ENCODE measurements at places on chromosomes 7 and 10. TPM values are rescaled to one million over a fixed set of nuclear protein-coding genes. Genes with fewer than 3 reads are reported as not detected.

GRCh38 chr10:60367431-60367830 is 22.2 kb downstream of the ANK3 start:
- DNase-seq = no peak
- no peak overlapping the region for H3K27ac ChIP-seq
- H3K4me3 ChIP-seq = no peak overlapping the region

- no peaks in the 10 kb centered on the region for H3K36me3 ChIP-seq
- no peak overlapping the region for H3K4me3 ChIP-seq
- no peak for DNase-seq
- H3K27me3 ChIP-seq = no peaks in the 10 kb centered on the region
- H3K27ac ChIP-seq = no peak overlapping the region
Observed at GRCh38 chr7:65798111-65799075, 74.5 kb upstream of the VKORC1L1 start.

GRCh38 chr10:84683550-84683949 is 355.2 kb downstream of the CCSER2 start:
- no peaks in the 10 kb centered on the region for H3K27me3 ChIP-seq
- no peak overlapping the region for H3K27ac ChIP-seq
- H3K36me3 ChIP-seq = no peaks in the 10 kb centered on the region
- no peak for DNase-seq
- no peak overlapping the region for H3K4me3 ChIP-seq

GRCh38 chr7:16644636-16645592 is 640 bp downstream of the ANKMY2 start:
- H3K4me1 ChIP-seq = peaks cover 16% of the 10 kb centered on the region
- no peaks in the 10 kb centered on the region for H3K27me3 ChIP-seq
- peak; percentile 84 for DNase-seq

Gene HYAL4
- not detected for total RNA-seq

Gene ANKRD2
- total RNA-seq = 0.98 TPM

- H3K27ac ChIP-seq = peak overlapping the region; percentile 99
- H3K4me1 ChIP-seq = peaks cover 37% of the 10 kb centered on the region
- H3K27me3 ChIP-seq = no peaks in the 10 kb centered on the region
- no peaks in the 10 kb centered on the region for H3K36me3 ChIP-seq
- no peak for DNase-seq
- H3K4me3 ChIP-seq = peak overlapping the region; percentile 100
Observed at GRCh38 chr7:27739301-27739908, 557 bp upstream of the TAX1BP1 start.

- H3K27me3 ChIP-seq = no peaks in the 10 kb centered on the region
- DNase-seq = no peak
- no peaks in the 10 kb centered on the region for H3K4me1 ChIP-seq
- no peak overlapping the region for H3K4me3 ChIP-seq
- no peaks in the 10 kb centered on the region for H3K36me3 ChIP-seq
Observed at GRCh38 chr7:113030489-113030888, 56.1 kb downstream of the GPR85 start.

DNA sequence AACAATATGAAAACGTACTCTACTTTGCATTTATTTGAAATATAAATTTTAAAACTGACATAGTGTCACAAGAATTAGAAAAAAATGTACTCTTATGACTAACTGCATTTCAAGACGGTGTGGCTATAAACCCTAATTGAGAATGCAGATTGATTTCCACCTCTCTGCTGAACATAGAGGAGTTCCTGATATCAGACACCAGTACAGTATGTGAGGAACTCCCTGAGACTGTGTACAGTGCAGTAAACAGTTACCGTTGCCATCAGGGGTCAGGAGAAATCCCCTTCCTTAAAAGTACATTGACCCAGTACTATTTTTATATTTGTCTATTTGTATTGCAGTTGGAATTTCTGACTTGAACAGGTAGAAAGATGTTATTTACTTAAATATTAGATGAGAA is 61.8 kb upstream of the DKK1 start:
- H3K4me3 ChIP-seq = no peak overlapping the region
- no peaks in the 10 kb centered on the region for H3K27me3 ChIP-seq
- no peak overlapping the region for H3K27ac ChIP-seq

GRCh38 chr7:20424500-20424899 is 93.8 kb downstream of the ITGB8 start:
- no peaks in the 10 kb centered on the region for H3K27me3 ChIP-seq
- no peak overlapping the region for H3K4me3 ChIP-seq
- H3K4me1 ChIP-seq = no peaks in the 10 kb centered on the region

DNA sequence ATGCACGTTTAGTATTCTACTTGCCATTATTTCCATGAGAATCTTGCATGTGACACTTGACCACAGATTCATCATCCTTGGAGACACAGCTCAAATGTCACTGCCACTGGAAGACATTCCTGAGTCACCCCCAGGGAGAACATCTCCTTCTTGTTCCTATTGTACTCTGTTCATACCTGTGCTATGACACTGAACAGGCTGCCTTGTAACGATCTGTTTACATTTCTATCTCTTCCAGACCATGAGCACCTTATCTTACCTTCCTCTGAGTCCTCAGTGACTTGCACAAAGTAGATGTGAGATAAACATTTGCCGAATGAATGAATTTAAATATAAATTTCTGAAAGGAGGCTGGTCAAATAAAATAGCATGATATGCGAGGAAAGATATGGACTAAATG is 331.9 kb upstream of the LRRN3 start:
- no peaks in the 10 kb centered on the region for H3K27me3 ChIP-seq
- no peak overlapping the region for H3K27ac ChIP-seq
- DNase-seq = no peak
- H3K4me3 ChIP-seq = no peak overlapping the region

- H3K27ac ChIP-seq = peak overlapping the region; percentile 89
- DNase-seq = no peak
- no peaks in the 10 kb centered on the region for H3K36me3 ChIP-seq
- H3K4me1 ChIP-seq = peaks cover 11% of the 10 kb centered on the region
- H3K4me3 ChIP-seq = peak overlapping the region; percentile 88
Observed at GRCh38 chr10:31320550-31321211, 1.7 kb downstream of the ZEB1 start.

DNA sequence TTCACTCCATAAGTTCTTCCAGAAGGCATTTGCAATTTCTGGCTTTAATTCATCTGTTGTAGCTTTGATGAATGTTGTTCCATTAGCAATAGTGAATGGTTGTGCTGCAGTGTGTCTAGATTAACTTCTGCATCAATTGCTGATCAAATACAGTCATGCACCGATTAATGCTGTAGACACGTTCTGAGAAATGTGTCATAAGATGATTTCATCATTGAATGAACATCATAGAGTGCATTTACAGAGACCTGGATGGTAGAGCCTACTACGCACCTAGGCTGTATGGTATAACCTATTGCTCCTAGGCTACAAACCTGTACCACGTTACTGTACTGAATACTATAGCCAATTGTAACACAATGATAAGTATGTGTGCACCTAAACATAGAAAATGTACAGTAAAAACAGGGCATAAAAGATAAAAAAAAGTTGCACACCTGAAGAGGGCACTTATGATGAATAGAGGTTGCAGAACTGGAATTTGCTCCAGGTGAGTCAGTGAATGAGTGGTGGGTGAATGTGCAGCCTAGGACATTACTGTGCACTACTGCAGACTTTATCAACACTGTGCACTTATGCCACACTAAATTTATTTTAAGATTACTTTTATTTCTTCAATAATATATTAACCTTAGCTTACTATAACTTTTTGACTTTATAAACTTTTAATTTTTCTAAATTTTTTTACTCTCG is 170.7 kb downstream of the HERPUD2 start:
- no peaks in the 10 kb centered on the region for H3K4me1 ChIP-seq
- H3K27ac ChIP-seq = no peak overlapping the region
- DNase-seq = no peak
- H3K4me3 ChIP-seq = no peak overlapping the region
